Thoracic aorta (tissue), 2 donors: ENCODE measurements at places on chromosomes 2 and 18. TPM values are rescaled to one million over a fixed set of nuclear protein-coding genes. Genes with fewer than 3 reads are reported as not detected.

The PSTPIP2 gene
- total RNA-seq, result 11.9 TPM

GRCh38 chr2:647003-647560, 30.1 kb downstream of the TMEM18 start:
- no peaks in the 10 kb centered on the region for H3K27me3 ChIP-seq
- no peak for DNase-seq
- no peak overlapping the region for H3K4me3 ChIP-seq
- no peaks in the 10 kb centered on the region for H3K4me1 ChIP-seq
- H3K27ac ChIP-seq, result no peak overlapping the region
- H3K36me3 ChIP-seq, result no peaks in the 10 kb centered on the region

- peaks cover 4% of the 10 kb centered on the region for H3K4me1 ChIP-seq
- no peak overlapping the region for H3K4me3 ChIP-seq
- H3K36me3 ChIP-seq, result no peaks in the 10 kb centered on the region
Observed at GRCh38 chr2:239710953-239711861, 310.4 kb upstream of the HDAC4 start.

The ALPI gene
- not detected for total RNA-seq

The DTYMK gene
- 6.4 TPM for total RNA-seq

The CRYBA2 gene
- total RNA-seq, result not detected

DNA sequence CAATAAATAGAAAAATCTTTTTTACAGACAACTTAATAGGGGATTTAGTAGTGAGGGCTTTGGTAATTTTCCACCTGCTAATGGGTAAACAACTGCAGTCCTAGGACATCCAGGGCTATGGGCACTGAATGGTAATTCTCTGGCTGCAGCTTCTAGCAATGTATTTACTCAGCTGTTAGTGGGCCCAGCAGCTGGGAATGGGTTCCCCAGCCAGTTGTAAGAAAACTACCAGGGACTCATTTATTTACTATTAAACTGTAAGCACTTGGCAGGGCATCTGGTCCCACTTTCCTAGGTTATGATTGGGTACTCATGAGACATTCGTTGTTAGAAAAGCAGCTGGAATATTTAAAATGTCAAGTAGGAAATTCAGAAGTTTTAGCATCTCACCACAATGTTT, 363.8 kb upstream of the TRIB2 start:
- H3K4me1 ChIP-seq, result no peaks in the 10 kb centered on the region
- no peak for DNase-seq
- H3K4me3 ChIP-seq, result no peak overlapping the region
- no peaks in the 10 kb centered on the region for H3K27me3 ChIP-seq
- no peaks in the 10 kb centered on the region for H3K36me3 ChIP-seq
- H3K27ac ChIP-seq, result no peak overlapping the region

DNA sequence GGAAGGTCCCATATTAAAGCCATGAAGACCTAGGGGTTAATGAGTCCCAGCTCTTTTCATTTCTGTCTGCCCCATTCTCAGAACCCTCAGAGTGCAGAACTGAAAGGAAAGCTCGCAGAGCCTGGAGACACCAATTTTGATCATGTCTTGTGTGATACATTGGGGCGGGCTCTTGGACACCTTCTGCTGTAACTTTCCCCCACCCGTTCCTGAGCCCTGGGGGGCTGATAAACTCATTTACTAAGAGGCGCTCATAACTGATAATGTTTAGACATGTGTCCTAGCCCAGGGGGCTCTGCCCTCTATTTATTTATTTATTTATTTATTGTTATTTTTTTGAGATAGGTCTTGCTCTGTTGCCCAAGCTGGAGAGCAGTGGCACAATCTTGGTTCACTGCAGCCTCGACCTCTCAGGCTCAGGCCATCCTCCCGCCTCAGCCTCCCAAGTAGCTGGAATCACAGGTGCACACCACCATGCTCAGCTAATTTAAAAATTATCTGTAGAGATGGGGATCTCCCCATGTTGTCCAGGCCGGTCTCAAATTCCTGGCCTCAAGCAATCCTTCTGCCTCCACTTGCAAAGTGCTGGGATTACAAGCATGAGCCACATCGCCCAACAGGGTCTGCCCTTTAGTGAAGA, 72.4 kb upstream of the HAAO start:
- peaks cover 39% of the 10 kb centered on the region for H3K4me1 ChIP-seq
- H3K27me3 ChIP-seq, result no peaks in the 10 kb centered on the region
- H3K27ac ChIP-seq, result no peak overlapping the region
- no peaks in the 10 kb centered on the region for H3K36me3 ChIP-seq
- DNase-seq, result no peak

The TMEFF2 gene
- total RNA-seq, result not detected

DNA sequence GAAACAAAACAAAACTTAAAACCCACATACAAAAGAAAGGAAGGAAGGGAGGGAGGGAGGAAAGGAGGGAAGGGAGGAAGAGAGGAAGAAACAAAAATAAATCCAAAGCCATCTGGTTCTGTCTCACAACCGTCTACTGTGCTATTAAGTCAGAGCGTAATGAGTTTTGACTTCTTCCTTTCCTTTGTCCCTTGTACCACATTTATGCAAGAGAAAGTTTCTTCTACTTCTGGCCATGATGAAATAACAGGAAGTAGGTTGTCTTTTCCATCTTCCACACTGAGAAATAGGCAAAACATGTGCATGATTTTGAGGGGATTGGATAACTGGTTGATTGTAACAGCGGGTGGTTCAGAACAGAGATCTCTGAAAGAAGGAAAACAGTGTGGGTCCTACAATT, 121.4 kb downstream of the CTAGE1 start:
- DNase-seq, result no peak
- no peaks in the 10 kb centered on the region for H3K36me3 ChIP-seq
- no peaks in the 10 kb centered on the region for H3K27me3 ChIP-seq
- no peak overlapping the region for H3K27ac ChIP-seq

DNA sequence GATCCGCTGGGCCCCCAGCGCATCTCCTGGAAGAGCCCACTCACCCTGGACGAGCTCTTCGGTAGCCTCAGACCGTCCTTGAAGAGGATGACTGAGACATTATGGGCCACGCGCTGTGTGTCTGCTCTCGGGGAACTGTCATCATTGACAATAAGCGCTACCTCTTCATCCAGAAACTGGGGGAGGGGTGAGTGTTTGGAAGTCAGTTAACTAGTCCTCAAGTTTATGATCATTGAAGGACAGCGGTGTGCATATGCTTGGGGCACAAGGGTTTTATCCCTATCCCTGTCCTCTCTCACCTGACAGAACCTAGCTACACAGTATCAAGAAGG, 586 bp downstream of the STK16 start:
- no peak for DNase-seq
- peaks cover 59% of the 10 kb centered on the region for H3K4me1 ChIP-seq
- H3K27ac ChIP-seq, result peak overlapping the region; percentile 91
- peaks cover 5% of the 10 kb centered on the region for H3K36me3 ChIP-seq
- H3K4me3 ChIP-seq, result peak overlapping the region; percentile 80

The TRIM43 gene
- total RNA-seq, result not detected

DNA sequence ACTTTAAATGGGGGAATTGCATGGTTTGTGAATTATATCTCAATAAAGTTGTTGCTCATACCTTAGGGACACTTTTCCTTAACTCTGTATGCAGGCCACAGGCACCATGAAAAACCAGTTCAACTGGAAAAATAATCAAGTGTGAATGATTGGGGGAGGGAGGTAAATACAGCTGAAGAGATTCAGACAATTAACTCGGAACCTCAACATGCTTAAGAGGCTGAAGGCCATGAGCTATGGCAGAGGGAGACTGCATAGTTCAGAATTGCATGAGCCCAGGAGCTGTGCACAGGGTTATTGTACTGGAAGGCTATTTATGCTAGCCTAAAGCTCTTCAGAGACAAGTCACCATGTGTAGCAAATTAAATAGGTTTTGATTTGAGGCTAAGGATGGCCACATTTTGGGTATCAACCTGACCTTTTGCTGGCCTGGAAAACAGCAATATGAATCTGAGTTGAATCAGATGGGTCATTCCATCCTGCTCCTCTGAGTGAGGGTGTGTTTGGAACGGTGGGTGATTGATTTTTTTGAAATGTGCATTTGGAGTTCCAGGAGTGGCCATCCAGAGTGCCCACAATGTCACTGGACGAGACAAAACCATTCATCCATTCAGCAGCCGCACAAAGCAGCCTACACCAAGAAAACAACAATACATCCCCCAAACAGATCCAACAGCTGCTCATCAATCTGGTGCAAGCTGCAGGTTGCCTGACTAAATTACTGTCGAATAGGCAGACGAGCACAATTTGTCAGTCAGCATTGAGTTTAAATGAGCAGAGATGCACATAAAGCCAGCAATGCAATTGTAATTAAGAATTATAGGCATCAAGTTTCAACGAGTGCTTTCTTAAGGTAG, 42.5 kb downstream of the HRH4 start:
- H3K4me1 ChIP-seq, result no peaks in the 10 kb centered on the region
- no peak overlapping the region for H3K27ac ChIP-seq
- H3K27me3 ChIP-seq, result no peaks in the 10 kb centered on the region
- no peak overlapping the region for H3K4me3 ChIP-seq
